ENCODE measurements at places on chromosomes 12 and 14. TPM values are rescaled to one million over a fixed set of nuclear protein-coding genes. Genes with fewer than 3 reads are reported as not detected.

- no peak for DNase-seq
Measured at GRCh38 chr12:29559198-29559597, 61.7 kb upstream of the OVCH1 start.

Gene OR4E2
- total RNA-seq = not detected

DNA sequence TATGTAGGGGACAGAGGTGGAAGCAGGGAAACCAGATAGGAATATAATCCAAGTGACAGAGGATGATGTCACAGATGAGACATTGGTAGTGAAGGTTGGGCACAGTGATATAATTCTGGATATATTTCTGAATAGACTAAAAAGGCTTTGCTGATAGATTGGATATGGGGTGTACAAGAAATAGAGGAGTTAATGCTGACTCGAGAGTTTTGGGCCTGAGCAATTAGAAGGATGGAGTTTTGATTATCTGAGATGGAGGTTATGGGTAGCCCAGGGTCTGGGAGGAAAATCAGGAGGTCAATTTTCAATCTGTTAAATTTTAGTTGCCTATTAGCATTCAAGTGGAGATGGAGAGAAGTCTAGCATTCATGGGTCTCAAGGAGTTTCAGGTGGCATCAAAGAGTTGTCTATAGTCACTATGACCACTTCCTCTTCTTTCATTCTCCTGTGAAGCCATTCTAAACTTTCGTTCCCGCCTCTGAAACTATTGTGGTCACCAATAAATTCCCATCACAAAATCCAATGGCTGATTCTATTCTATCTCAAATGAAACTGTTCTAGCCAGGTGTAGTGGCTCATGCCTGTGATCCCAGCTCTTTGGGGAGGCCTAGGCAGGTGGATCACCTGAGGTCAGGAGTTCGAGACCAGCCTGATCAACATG is 10.6 kb upstream of the ANO6 start:
- DNase-seq = no peak

- no peak for DNase-seq
Measured at GRCh38 chr12:94586589-94587259, 63.6 kb downstream of the TMCC3 start.

- no peak for DNase-seq
Measured at GRCh38 chr12:81207173-81207572, 129.3 kb downstream of the ACSS3 start.

- no peak for DNase-seq
Measured at GRCh38 chr14:33699300-33699983, 251.4 kb downstream of the EGLN3 start.

DNA sequence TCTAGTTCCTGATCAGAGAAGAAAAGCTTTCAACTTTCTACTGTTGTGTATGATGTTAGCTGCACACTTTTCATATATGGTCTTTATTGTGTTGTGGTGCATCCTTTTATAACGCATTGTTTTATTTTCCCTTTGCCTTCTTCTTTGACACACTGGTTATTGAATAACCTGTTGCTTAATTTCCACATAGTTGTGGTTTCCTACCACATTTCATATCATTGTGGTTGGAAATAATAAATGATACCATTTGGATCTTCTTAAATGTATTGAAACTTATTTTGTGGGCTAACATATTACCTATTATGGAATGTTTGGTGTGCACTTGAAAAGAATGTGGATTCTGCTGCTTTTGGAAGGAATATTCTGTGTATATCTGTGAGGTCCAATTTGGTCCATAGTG is 64.9 kb downstream of the GPHN start:
- DNase-seq = no peak

Data from Right ventricle myocardium superior (tissue), 1 donor.